ENCODE measurements at places on chromosomes 3 and 15.

- DNase-seq = no peak
Measured at GRCh38 chr3:27391796-27392195, 22.6 kb upstream of the NEK10 start.

GRCh38 chr3:146325170-146325569, 74.3 kb upstream of the PLSCR4 start:
- DNase-seq = no peak

DNA sequence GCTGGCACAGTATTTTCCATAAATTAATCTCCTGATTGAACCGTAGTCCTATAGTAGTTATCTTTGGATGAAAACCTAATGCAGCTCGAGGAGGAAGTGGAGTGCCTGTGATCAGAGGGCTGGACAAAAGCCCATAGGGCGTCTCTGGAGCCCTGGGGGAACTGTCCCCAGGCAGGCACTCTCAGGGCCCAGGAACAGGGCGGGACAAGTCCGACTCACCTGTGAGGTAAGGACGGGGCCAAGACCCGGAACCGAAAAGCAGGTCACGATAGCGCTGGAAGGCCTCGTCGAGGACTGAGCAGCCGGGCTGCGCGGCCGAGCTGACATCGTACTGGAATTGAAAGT, 341 bp downstream of the HEXA start:
- no peak for DNase-seq

DNA sequence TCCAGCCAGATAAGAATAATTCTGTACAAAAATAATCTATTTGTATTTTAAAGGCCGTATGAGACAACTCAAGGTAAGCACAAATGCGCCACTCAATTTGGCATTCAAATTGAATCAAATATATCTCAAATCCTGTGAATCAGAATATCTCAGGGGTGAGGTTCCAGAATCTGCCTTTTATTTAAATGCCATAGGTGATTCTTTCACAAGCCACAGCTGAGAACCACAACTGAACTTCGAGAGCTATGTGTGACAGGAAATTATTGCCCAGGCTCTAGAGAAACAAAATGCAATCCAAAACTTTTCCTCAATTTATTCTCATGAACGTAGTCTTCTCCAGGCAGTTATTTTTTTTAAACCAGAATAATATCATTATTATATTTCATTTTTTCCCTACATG, 11.9 kb downstream of the ATP8B4 start:
- no peak for DNase-seq

Data from fibroblast of skin of left biceps (primary cell).